ENCODE measurements at places on chromosomes 7 and 10. TPM values are rescaled to one million over a fixed set of nuclear protein-coding genes. Genes with fewer than 3 reads are reported as not detected.

WNT8B gene
- total RNA-seq = not detected

HOXA1 gene
- total RNA-seq = under 0.01 TPM

SNX10 gene
- total RNA-seq = 4.9 TPM

NYAP1 gene
- 1.2 TPM for total RNA-seq

COBL gene
- under 0.01 TPM for total RNA-seq

NOD1 gene
- 3.5 TPM for total RNA-seq

C10orf143 gene
- total RNA-seq = 0.44 TPM

CUBN gene
- total RNA-seq = 0.87 TPM

ZDHHC16 gene
- total RNA-seq = 51.1 TPM

CTTNBP2 gene
- 7.0 TPM for total RNA-seq

CCDC186 gene
- total RNA-seq = 12.2 TPM

HGF gene
- total RNA-seq = 101 TPM

IL6 gene
- 0.55 TPM for total RNA-seq

SPDYE2 gene
- total RNA-seq = not detected
